Naive B cell (primary cell): ENCODE measurements at places on chromosomes 1 and 21. TPM values are rescaled to one million over a fixed set of nuclear protein-coding genes. Genes with fewer than 3 reads are reported as not detected.

MACF1 gene
- polyA plus RNA-seq = 30.0 TPM

E2F2 gene
- 0.06 TPM for polyA plus RNA-seq

GPR157 gene
- 1.3 TPM for polyA plus RNA-seq

DNA sequence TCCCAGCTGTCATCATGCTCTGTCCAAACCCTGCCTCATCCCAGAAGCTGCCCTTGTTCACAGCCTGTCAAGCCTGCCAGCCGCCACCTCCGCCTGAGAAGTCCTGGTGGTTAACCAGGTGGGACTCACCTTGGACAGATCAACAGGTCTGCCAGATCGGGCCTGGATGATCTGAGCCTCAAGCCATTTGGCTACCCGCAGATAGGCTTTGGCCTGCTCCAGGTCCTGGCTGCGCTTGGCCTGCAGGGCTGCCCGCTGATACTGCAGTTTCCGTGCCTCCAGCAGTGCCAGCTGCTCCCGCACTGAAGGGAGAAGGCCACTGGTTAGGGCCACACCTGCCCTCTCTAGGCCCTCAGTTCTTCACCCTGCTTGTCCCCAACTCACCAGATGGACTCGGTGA is 8.6 kb downstream of the CC2D1B start:
- H3K4me3 ChIP-seq = no peak overlapping the region
- no peak overlapping the region for H3K27ac ChIP-seq
- peaks cover 16% of the 10 kb centered on the region for H3K36me3 ChIP-seq
- DNase-seq = no peak
- no peaks in the 10 kb centered on the region for H3K27me3 ChIP-seq

GRCh38 chr1:230052665-230053064 is 14.4 kb upstream of the GALNT2 start:
- peaks cover 5% of the 10 kb centered on the region for H3K4me1 ChIP-seq
- H3K36me3 ChIP-seq = no peaks in the 10 kb centered on the region
- DNase-seq = no peak
- no peaks in the 10 kb centered on the region for H3K27me3 ChIP-seq

GRCh38 chr1:157137408-157138219 is 581 bp downstream of the ETV3 start:
- peaks cover 28% of the 10 kb centered on the region for H3K36me3 ChIP-seq
- peak overlapping the region; percentile 93 for H3K27ac ChIP-seq
- peaks cover 36% of the 10 kb centered on the region for H3K4me1 ChIP-seq
- no peaks in the 10 kb centered on the region for H3K27me3 ChIP-seq
- peak overlapping the region; percentile 97 for H3K4me3 ChIP-seq

GRCh38 chr1:219149009-219149577 is 24.6 kb upstream of the LYPLAL1 start:
- no peak for DNase-seq
- no peaks in the 10 kb centered on the region for H3K4me1 ChIP-seq
- no peak overlapping the region for H3K27ac ChIP-seq

DNA sequence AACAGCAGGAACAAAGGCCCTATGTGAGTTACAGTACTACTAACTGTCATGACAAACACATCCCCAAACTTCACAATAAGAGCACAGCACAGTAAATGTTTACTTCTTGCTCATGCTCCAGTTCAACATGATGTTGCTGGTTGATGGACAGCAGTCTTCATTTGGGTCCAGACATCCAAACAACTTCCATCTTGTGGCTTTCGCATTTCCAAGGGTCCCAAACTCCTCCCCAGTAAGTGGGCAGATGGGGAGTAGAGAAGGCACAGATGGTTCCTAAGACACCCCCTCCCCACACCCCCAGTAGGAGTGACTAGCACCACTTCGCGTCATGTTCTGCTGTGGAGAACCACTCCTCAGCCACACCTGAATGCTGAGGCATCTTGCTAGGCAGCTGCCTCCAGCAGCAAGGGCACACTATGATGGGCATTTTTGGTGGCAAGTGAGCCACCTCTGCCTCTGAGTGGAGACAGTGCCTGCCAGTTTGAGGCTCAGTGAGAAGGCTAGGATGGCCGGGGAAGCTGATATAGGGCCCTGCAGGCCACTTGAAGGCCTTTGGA is 32.7 kb upstream of the CD2 start:
- H3K4me1 ChIP-seq = no peaks in the 10 kb centered on the region
- H3K36me3 ChIP-seq = no peaks in the 10 kb centered on the region
- DNase-seq = no peak
- no peak overlapping the region for H3K27ac ChIP-seq

DNA sequence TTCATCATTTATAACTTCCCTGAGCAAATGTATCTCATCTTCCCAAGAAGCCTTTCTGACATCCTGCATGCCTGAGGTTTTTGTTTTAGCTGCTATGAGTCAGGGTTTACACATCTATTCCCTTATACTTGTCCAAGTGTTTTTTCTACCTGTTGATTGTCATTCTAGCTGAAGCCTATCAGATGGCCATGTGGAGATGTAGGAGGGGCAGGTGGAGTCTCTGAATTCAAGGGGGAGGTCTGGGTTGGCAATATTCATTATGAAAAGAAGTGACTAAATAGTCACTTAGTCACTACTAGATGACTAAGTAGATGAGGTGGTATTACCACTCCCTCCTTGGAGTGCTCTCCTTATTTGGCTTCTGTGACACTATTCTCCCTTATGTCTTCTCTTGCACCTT is 52.4 kb downstream of the XCL1 start:
- no peak overlapping the region for H3K4me3 ChIP-seq
- peaks cover 12% of the 10 kb centered on the region for H3K27me3 ChIP-seq
- H3K4me1 ChIP-seq = no peaks in the 10 kb centered on the region
- H3K27ac ChIP-seq = no peak overlapping the region
- no peaks in the 10 kb centered on the region for H3K36me3 ChIP-seq
- DNase-seq = no peak

GRCh38 chr1:175941164-175941563 is 197.8 kb upstream of the TNR start:
- no peaks in the 10 kb centered on the region for H3K4me1 ChIP-seq
- H3K27ac ChIP-seq = no peak overlapping the region
- no peak overlapping the region for H3K4me3 ChIP-seq
- H3K36me3 ChIP-seq = peaks cover 56% of the 10 kb centered on the region

DNA sequence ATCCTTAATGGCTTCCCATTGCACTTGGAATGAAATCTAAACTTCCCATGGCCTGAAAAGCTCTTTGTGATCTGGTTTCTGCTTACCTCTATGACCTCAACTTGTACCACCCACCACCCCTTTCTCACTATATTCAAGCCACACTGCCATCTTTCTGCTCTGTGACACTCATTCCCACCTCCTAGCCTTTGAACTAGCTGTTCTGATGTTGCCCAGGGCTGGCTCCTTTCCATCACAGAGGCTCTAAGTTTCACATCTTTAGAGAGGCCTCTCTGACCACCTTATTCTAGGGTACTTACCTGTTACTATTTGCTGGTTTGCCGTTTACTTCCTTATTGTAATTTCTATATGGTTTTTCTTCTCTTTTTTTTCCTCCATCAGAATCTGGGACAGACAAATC is 4.2 kb downstream of the MPZL1 start:
- no peak for DNase-seq
- no peaks in the 10 kb centered on the region for H3K36me3 ChIP-seq
- no peak overlapping the region for H3K4me3 ChIP-seq

DNA sequence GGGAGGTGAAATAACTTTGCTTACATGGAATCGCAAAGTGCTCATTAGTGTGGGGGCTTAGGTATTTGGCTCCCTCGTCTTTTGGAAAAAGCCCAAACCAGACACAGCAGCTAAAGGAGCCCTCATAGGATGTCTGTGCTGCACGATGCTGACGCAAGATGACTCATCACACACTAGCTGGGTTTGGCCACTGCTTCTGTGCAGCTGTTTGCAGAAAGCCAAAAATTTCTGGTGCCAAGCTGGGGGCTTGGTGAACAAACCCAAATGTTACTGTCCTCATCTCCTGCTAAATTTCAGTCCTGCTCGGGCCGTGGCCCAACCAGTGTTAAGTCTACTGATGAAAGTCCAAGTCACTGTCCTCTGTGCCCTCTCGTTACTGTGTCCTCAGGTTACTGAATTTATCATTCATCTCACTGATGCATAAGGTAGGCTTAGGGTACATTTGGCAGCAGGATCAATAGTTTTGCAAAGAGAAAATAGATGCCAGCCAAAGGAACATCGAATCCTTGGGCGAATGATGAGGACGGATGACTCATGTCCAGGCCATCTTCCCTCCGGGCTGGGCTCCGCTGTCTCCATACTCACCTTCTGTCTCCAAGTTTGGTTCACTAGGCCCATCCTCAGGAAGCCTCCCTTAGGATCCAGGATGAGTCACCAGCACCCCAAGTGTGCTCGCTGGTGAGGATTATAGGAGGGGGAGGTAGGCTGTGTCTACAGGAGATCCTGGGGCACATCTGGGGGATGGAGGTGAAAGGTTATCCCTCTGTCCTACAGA is 177.7 kb downstream of the ADSS2 start:
- DNase-seq = no peak
- H3K36me3 ChIP-seq = no peaks in the 10 kb centered on the region

GRCh38 chr1:211587123-211587522 is 8.2 kb upstream of the SLC30A1 start:
- H3K27ac ChIP-seq = no peak overlapping the region
- peaks cover 17% of the 10 kb centered on the region for H3K4me1 ChIP-seq
- DNase-seq = no peak
- no peaks in the 10 kb centered on the region for H3K36me3 ChIP-seq
- no peak overlapping the region for H3K4me3 ChIP-seq
- H3K27me3 ChIP-seq = no peaks in the 10 kb centered on the region

DNA sequence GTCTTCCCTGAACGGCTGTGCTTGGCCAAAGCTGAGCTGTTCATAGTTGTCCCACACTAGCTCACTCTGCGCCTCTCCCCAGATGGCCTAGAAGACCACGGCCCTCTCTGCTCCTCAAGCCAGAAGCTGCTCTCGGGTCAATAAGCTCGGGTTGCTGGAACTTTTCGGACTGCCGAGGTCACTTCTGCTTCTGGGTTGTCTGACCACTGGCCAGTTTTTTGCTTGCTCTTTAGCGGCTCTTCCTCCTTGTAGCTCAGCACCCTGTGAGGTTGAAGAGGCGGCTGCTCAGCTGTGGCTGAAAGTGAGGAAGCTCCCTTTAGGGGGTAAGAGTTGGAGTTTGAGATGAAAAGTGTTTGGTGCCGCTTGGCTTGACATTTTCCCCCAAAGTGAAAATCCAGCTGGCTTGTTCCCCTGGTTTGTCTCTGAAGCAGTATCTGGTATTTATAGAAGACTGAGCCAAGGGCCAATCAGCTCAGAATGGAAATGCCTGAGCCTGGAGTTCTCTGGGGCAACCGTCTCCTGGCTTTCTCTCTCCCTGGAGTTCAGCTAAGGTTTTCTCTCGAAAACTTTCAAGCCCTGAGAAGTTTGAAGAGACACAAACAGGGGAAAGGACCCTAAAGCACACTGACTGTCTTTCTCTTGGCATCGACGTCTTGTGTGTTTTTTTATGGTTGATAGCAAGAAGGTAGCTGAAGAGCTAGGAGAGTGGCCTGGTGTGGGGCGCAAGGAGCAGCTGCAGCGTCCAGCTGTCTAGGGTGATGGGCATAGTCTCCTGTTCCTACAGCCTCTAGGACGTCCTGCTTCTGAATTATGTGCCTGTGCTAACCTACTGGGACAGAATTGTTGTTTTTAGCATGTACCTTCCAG is 72.0 kb downstream of the SYT6 start:
- H3K36me3 ChIP-seq = no peaks in the 10 kb centered on the region
- H3K27ac ChIP-seq = no peak overlapping the region
- peaks cover 7% of the 10 kb centered on the region for H3K27me3 ChIP-seq
- H3K4me1 ChIP-seq = no peaks in the 10 kb centered on the region

- H3K27ac ChIP-seq = peak overlapping the region; percentile 51
- DNase-seq = no peak
- H3K4me1 ChIP-seq = peaks cover 29% of the 10 kb centered on the region
- no peaks in the 10 kb centered on the region for H3K36me3 ChIP-seq
Measured at GRCh38 chr1:226650236-226650841, 88.7 kb downstream of the ITPKB start.
